Smooth muscle cell of bladder (primary cell): ENCODE measurements at places on chromosomes 12 and 14. TPM values are rescaled to one million over a fixed set of nuclear protein-coding genes. Genes with fewer than 3 reads are reported as not detected.

TGM1 gene
- 0.71 and 1.6 TPM in 2 replicates for total RNA-seq

STYK1 gene
- 0.09 and 0.14 TPM in 2 replicates for total RNA-seq

SUDS3 gene
- 40.8 and 43.9 TPM in 2 replicates for total RNA-seq

NAA30 gene
- 11.0 and 12.1 TPM in 2 replicates for total RNA-seq

CFAP54 gene
- 1.1 and 1.4 TPM in 2 replicates for total RNA-seq

CBLN3 gene
- 3.3 and 3.4 TPM in 2 replicates for total RNA-seq

PTPN6 gene
- total RNA-seq: under 0.01 and 0.09 TPM in 2 replicates

TOGARAM1 gene
- total RNA-seq: 13.1 and 13.8 TPM in 2 replicates

KRR1 gene
- total RNA-seq: 23.2 and 31.5 TPM in 2 replicates

REM2 gene
- 0.09 and 0.14 TPM in 2 replicates for total RNA-seq
